NCI-H510A treated with DMSO at 0.1 percent for 48 hours (cell line): ENCODE measurements at places on chromosomes 5 and 9.

- no peak for DNase-seq
Observed at GRCh38 chr9:105299190-105299854, 54.9 kb downstream of the SLC44A1 start.

DNA sequence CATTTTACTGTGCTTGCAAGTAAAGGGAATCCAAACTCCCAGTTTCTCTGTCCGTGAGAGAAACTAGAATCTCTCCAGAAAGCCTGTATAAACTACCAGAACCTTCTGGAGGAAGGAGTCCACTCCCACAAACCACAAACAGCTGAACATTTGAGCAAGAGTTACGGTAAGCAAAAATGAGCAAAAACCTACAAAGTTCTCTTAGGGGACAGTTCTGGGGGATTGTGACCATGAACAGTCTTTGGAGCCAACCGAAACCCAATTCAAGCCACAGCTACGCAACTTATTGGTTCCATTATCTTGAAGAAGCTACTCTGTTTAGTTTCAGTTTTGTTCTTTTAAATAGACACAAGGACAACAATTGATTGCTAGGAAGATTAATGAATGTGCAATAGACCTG, 330.6 kb downstream of the ASTN2 start:
- no peak for DNase-seq

GRCh38 chr5:165885623-165886350, 2380.4 kb downstream of the MAT2B start:
- no peak for DNase-seq

DNA sequence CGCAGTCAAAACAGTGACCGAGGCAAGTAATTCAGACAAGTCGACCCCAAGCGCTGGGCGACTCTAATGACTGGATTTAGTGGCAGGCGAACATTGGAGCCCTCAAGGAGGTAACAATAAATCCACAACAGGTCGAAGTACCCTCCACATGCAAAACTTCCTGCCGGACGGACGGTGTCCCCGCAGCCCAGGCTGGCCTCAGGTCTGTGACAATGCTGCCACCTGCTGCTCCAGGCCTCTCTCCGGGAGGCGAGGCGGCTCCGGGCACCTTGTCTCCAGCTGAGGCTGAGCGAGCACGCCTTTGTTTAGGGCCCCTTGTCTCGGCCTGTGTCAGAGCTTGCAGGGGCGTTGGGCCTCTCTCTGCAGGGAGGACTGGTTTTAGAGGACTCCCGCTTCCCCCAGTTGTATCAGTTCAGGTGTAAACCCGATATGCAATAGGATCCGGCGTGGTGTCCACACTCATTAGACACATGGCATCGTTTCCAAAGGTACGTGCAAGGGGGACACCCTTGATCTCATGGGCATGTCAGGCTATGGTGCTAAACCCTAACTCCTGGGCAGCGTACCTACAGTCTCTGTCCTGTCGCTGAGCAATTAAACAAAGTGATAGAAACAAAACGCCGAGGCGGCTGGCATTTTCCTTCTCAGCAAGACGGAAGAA, 628.0 kb upstream of the ADAMTS16 start:
- peak; percentile 39 for DNase-seq

- DNase-seq: no peak
Observed at GRCh38 chr5:125856949-125857348, 566.3 kb upstream of the GRAMD2B start.

GRCh38 chr5:43893951-43894684, 291.1 kb downstream of the NNT start:
- no peak for DNase-seq

DNA sequence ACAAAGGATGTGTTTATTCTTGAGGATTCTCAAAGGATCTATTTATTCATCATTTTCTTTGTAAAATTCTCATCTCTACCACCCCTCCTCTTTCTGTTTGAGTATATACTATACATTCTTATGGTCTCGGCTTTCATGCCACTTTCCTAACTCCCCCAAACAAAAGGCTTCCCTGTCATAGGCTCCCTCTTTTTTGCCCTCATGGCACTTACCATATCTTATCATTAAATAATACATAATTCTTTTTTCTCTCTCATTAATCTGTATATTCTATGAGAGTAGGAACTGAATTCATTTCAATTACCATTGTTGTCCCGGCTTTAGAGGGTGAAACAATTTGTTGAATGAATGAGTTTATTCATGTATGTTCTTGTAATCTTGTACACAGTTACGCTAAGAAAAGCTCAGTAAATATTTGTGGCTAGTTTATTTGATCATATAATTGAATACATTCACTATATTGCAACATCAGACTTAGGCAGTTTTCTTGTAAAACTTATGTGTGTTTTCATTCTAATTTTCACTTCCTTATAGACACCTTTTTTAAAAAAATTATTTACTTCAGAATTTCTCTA, 254.6 kb downstream of the EDIL3 start:
- DNase-seq: no peak

- no peak for DNase-seq
Observed at GRCh38 chr5:68711293-68712200, 382.3 kb upstream of the SLC30A5 start.

GRCh38 chr5:16489322-16489791, 23.8 kb upstream of the ZNF622 start:
- DNase-seq: peak; percentile 66

DNA sequence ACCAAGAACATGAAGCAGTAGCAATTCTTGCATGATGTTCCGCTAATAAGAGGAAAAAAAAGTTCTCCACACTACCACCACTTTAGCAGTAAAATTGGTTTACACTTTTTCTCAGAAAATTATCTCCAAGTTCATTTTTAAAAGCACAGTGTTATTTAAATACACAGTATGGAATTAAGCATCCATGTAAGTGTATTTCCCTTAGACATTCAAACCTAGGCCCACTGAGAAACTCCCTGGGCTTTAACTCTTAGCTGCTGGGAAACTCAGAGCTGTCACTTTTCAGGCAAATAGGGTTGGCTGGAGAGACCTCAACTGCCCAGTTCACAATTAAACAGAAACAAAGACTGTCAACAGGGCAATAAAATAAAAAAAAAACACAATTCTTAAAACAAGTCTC, 2.7 kb downstream of the GNAQ start:
- DNase-seq: no peak

DNA sequence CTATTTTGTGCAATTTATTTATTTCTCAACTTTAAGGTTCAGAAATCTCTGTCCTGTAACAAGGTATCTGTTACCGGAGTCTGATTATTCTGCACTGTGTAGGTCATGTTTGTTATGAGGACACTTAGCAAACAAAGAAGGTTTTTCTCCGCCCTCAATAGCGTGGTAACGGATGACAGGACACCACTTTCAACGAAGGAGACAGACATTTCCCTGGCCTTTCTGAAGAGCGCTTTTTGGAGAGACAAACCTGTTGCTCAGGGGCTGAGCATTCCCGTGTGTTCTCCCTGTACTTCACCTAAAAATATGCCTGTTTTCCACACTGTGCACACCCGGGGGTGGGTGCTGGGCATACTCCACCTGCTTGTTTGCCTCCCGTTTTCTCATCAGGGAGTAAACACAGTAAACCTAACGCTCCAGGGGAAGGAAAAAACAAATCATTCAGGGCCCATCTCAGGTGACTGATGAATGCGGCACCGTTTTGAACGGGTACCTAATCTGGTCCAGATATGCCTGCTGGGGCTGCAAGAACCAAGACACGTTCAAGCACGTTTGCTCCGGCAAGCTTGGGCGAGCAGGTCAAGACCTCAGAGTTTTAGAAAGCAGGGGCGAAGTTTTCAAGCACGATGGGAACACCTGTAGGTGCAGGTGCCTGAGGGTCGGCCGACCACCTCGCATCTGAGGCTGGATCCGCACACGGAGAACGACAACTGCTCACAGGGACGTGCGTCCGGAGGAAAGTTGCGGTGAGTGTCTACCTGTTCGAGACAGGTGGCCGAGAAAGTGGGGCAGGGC, 859 bp downstream of the RETREG1 start:
- DNase-seq: peak; percentile 64

DNA sequence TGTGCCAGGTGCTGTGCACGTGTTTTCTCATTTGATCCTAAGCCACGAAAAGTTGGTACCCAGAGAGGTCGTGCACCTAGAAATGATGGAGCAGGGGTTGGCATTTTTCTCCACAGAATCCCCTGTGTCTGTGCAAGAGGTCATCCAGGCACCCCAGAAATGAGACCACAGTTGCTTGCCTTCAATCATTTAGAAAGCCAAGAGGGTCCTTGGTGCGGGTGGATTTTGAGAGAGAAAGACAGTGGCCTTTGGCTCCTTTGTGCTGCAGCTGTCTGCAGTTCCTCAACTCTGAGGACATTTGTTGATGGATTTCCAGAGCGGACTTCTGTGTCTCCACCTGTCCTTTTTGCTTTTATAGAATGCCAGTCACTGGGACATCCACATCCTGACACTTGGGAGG, 33.8 kb upstream of the SPRY4 start:
- DNase-seq: no peak

- DNase-seq: no peak
Observed at GRCh38 chr5:140883927-140884697, 2.2 kb downstream of the PCDHA13 start.

DNA sequence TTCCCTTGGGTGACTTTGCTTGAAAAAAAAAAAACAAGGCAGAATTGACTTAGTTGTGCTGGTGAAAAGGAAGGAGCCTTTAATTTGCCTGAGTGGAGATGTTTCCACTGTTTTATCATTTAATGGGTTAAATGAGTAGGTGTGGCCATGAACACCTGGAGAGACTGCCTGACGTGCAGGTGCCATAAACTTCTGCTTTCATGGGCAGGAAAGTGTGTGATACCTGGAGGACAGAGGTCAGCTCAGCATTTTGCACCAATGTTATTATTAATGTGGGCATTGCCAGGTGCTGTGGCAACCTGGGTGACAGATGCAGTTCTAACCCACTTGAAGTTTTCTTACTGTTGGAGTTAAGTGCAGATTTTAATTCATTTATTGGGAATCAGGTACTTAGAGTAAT, 145.4 kb downstream of the CD180 start:
- DNase-seq: peak; percentile 20

DNA sequence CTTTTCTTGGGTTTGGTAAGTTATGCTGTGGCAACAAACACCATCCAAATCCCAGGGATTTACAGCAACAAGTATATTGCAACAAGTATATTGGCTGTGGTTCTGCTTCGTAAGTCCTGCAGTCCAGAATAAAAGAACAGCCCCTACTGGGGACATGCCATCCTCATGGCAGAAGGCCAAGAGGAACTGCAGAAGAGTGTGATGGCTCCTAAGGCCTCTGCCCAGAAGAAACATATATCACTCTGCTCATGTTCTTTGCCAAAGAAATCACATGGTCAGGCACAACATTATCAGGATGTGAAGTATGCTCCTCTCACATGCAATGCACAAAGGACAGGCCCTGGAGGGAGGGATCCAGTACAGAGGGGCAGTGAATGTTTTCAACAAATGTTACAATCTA, 159.6 kb upstream of the TAS2R1 start:
- no peak for DNase-seq

DNA sequence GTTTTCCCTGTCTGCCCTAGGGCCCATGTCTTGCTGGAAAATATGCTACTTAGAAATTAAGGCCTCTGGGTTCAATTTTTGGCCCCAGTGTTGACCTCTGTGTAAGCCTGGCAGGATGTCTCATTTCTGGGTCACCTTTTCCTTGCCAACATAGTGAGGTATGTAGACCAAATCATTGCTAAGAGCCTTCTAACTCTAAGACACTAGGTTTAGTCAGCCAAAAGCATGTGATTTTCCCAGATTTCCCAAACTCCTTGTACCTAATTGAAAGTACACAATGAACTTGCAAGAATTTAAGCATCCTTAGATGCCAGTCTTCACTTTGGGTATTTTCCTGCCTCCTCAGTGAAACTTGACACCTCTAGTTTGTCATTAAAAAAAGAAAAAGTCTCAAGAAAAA, 77.0 kb downstream of the GALNT10 start:
- DNase-seq: no peak

DNA sequence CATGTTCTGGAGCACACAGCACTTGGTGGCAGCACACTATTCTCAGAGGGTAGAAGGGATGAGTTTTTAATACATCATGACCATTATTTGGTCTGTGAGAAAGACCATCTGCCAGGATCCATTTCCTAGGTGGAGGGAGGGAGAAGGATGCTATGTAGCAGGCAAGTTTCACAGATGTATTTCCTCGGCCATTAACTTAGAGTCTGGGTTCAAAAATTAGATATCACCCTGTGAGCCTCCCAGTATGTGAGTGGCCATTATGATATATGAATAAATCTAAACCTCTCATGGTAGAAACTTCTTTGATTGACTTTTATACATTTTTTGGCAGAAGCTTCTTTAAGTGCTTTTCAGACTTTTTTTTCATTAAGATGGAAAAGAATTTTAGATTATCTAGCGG, 133.9 kb downstream of the SREK1 start:
- DNase-seq: no peak

- no peak for DNase-seq
Observed at GRCh38 chr5:74250304-74251102, 390.0 kb downstream of the ENC1 start.

GRCh38 chr9:123645762-123646161, 284.2 kb downstream of the DENND1A start:
- DNase-seq: no peak

DNA sequence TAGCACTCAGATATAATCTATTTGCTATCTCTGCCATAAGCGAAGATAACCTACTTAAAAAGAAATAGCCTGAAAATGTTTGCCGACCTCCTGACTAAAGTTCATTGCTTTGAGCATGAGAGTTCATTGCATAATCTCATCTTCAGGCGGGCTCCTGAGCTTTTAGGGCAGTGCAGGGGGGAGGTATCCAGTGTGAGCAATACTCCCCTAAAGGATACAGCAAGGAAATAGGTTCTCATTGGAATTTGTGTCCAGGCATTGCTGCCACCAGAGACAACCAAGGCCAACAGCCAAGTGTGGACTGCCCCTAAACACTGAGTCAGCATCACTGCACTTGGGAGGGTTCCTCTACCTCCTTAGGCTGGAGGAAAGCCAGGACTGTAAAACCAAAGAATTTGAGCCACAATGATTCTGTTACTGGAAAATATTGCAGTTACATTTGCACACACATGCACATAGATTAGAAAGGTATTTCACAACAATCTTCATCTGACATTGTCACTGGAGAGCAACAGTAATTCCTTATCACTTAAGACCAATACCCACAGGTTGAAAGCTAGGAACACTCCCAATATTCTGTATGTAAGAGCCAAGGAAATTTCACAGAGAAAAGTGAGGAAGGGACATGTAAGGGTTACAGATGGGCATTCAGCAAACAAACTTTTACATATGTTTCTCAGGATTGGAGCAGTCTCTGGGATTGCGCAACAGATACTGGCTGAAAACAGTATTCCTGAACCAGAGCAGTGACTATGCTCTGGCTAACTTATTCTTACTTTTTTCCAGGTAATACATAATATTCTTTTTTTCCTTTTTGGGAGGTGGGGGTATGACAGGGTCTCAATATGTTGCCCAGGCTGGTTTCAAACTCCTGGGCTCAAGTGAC, 98.6 kb upstream of the TLE1 start:
- no peak for DNase-seq

GRCh38 chr5:73693573-73694061, 67.6 kb downstream of the ARHGEF28 start:
- DNase-seq: no peak

GRCh38 chr5:4366628-4367027, 771.0 kb downstream of the IRX1 start:
- no peak for DNase-seq

DNA sequence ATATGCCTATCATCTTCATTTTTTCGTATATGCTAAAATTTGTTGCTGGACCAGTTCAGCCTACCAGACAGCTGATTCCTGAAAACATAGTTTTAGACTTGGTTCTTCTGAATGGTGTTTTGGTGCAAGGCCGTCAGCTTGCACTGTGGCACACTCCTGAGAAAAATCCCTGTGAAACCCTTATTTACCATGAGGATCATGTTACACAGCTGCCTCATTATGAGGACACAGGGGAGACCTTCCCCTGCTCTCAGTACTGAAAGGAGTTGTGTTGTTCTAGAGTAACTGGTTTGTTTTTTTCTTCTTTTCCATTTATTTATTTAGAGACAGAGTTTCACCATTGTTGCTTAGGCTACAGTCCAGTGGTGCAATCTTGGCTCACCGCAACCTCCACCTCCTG, 37.6 kb downstream of the MAST4 start:
- peak; percentile 48 for DNase-seq
